ENCODE measurements at places on chromosomes 2 and 18.
A peak's percentile ranks its signal among the peaks of the same experiment; 100 is the strongest.

- no peak for DNase-seq
Observed at GRCh38 chr2:23824777-23825212, 102.1 kb downstream of the ATAD2B start.

GRCh38 chr18:11733031-11733430, 44.0 kb downstream of the GNAL start:
- DNase-seq: peak; percentile 64

GRCh38 chr2:831622-832021, 119.0 kb upstream of the SNTG2 start:
- DNase-seq: no peak

DNA sequence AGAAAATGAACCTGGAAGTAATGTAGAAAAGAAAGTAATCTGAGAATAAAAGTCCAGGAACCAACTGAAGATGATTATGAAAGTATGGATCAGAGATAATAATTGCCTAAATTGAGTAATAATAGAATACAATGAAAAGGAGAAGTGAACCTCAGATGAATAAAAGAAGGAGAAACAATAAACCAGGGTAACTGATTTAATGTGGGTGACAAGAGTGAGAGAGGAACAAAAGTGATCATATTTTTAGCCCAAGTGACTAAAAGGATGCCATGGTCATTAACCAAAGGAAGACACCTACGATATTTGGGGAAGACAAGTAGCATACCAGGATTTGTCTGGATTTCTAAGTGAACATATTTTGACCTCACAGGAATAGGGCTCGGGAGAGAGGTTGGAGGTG, 600.6 kb downstream of the RNF144A start:
- DNase-seq: no peak

DNA sequence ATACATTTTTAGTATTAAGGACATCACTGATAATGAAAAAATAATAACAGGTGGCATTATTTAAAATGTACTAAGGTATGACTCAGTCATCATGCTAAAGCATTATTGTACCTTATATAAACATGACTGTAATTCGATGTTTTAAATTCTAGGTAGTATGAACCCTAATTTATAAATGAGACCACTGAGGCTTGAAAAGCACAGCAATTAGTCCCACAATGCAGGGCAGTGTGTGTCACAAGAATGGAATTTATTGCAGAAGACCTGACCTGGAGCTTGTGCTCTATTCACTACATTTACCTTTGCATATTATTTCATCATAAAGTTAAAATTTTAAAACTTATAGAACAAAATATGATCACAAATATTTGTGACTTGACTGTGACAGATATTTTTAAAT, 358.5 kb upstream of the DSEL start:
- no peak for DNase-seq

DNA sequence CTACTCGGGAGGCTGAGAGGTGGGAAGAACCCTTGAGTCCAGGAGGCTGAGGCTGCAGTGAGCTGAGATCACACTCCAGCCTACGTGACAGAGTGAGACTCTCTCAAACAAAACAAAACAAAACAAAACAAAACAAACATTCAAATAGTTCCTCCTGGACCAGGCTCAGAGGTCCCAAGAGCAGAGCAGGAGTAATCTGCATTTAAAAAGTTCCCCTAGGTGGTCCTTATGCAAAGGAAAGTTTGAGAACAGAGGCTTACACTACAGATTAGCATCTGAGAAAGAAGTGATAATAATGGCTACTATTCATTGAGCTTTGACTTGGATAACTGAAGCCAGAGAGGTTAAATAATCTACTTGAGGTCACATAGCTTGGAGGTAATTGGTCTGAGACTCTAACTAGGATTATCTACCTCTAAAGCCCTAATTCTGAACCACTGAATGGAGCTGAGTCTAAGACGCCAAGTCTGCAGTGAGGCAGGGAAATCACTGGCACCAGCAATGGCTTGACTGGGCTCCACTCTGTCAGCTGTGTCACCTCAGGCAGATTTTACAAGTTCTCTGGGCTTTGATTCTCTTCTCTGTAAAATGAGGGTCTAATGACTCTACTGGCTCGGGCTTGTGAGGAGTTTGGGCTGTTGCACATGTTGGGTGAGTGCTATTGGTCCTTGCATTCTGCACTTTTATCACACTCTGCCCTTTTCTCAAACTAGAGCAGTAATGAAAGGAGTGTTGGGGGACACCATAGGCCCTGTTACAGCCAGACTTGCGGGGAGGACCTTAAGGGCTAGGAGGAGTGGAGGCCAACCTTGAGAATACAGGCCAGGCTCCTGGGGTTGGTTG, 29.2 kb upstream of the DLX2 start:
- no peak for DNase-seq

- DNase-seq: no peak
Observed at GRCh38 chr2:238802957-238803356, 44.9 kb upstream of the TWIST2 start.

DNA sequence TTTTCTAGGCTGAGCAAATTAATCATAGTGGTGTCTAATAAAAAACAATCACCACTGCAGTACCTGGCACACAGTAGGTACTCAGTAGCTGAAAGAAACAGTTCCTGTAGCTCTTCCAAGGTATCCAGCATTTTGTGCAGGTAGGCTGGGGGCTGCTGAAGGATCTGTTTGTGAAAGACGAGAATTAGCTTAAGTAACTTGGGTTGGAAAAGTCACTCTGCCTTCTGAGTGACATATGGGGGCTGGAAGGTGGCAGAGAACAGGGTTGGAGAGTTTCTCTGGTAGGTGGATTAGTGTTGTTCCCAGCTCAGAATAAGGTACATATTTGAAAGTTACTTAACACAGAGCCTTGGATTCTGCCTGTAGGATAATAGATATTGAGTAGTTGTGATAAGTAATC, 72.8 kb downstream of the FMNL2 start:
- DNase-seq: no peak

GRCh38 chr18:5075297-5075696, 121.8 kb downstream of the AKAIN1 start:
- no peak for DNase-seq

GRCh38 chr2:201984800-201985525, 48.7 kb upstream of the FZD7 start:
- no peak for DNase-seq

DNA sequence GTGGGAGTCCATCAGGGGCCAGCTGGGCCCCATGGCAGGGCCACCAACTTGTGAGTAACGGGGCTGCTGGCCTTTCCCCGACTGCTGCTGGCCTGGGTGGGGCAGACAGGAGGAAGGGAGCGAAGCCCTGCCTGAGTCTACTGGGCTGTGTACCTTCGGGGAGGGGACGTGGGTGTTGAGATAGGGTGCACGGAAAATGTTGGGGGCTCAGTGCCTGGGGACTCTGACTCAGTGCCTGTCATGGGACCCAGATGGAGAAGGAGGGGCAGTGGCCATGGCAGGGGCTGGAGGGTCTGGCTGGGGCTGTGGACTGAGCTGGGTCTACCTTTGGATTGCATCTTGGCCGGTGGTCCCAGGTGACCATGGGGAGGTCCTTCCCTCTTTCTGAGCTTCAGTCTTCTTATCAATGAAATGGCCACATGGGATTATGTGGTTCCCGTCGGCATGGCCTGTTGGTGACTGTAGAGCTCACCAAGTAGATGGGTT, 4.0 kb downstream of the SLC4A3 start:
- DNase-seq: no peak

- no peak for DNase-seq
Observed at GRCh38 chr2:234241656-234242458, 191.4 kb downstream of the SPP2 start.

DNA sequence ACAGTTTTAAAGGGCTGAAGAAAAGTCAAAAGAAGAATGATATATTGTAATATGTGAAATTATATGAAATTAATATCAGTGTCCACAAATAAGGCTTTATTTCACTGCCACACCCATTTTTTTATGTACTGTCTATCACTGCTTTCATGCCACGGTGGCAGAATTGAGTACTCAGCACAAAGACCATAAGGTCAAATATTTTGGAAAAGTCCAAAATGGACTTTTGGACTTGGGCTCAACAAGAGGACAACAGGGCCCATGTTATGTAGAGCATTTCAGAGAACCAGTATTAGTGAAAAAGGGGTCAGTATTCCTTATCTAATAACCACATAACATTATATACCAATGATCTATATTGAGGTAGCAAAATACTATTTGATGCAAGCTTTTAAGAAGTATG, 427.2 kb downstream of the EPHA4 start:
- no peak for DNase-seq

GRCh38 chr2:186917866-186918265, 68.9 kb upstream of the ZSWIM2 start:
- no peak for DNase-seq

DNA sequence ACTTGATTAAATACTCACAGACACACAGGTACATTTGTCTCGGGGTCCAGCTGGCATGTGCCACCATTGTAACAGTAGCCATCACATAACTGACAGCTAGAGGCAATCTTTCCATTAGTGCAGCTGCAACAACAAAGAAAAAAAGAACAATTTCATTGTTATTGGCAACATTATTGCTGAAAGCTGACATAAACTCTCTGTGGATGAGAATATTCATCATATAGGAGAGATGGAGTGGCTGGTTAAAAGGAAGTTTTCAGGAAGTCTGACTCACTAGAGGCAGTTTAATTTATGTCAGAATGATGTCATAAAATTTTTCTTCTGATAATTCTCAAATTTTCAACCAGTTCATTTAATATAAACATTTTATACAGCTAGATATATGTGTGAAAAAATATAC, 1490.0 kb upstream of the NXPH2 start:
- DNase-seq: no peak

DNA sequence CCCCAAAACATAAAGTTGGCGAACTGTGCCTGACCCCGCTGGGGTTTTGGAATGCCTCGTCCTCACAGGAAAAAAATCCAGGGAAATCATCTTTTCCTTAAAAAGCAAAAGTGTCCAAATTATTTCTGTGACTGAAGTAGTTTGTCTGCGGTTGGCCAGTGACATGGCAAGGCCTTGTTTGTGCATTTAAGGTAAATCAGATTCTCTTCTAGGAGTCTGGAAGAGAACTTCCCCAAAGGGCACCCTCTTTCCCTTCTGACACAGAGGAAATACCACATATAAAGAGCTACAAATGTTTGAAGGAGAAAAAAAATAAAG, 737 bp upstream of the CYB5A start:
- DNase-seq: no peak

DNA sequence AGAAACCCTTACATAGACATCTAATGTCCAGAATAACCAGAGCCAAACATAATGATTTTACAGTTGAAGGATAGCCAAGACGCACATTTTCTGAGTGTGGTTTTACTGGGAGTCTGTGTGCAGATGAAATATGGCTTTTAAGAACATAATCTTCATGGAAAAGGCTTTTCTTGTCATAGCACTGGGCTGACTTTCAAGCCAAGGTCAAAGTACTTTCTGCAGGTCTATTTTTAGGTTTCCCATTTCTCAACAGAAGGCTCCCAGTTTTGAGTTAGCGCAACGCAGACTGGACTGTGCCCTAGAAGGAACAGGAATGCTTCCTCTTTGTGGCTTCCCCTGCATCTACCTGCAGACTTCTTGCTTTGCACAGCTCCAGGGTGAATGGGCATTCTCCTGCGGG, 92.3 kb upstream of the UPP2 start:
- DNase-seq: no peak

DNA sequence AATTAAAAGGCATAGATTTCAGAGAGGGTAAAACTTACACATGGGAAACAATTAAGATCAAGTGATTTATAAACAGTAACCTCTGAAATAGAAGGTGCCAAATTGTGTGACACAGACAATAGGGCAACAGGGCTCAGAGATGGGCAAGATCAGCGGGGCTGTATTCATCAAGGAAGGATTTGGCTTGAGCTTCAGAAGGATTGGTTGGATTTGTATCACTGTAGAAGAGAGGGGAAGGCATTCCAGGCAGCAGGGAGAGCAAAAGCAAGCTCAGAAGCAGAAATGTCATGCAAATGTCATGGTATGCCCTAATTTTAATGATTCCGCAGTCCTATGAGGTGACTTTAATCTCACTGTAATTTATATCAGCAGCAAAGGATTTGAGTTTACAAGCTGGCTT, 415.0 kb upstream of the NRP2 start:
- no peak for DNase-seq

- no peak for DNase-seq
Observed at GRCh38 chr2:66105066-66105753, 329.7 kb upstream of the MEIS1 start.

GRCh38 chr2:215983581-215984351, 29.6 kb downstream of the MREG start:
- no peak for DNase-seq

GRCh38 chr18:75169411-75169810, 39.5 kb downstream of the PTGR3 start:
- no peak for DNase-seq

All from stimulated activated CD4-positive, alpha-beta T cell treated with anti-CD3 and anti-CD28 coated beads, Interleukin-12 subunit alpha, Interleukin-12 subunit beta, amount 100 ng/mL, for 24 hours (primary cell).